Stimulated activated CD8-positive, alpha-beta memory T cell treated with anti-CD3 and anti-CD28 coated beads, Interleukin-2, amount 100 ng/mL, for 1 hour (primary cell): ENCODE measurements at places on chromosomes 12 and 14.

DNA sequence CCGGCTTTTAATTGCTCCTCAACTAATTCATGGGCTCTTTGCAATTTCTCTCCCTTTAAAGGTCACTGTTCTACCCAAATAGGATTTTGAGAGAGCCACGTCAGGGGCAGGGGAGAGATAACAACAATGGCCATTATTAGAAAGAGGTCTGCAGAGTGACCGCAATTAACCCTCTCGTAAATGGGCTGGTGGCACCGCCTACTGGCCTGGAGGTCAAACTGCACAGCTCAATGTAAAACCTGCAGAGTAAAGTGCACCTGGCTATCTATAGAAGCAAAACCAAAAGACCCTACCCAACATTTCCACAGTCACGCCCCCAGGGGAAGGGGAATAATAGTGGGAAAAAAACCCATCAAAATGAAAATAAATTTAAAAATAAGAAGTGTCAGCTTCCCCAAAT is 21.6 kb upstream of the CLEC4E start:
- DNase-seq: no peak

GRCh38 chr12:100823963-100824362 is 29.4 kb downstream of the ANO4 start:
- DNase-seq: no peak

- no peak for DNase-seq
These were observed 21.0 kb downstream of the PTPN11 start for GRCh38 chr12:112439769-112440168.

DNA sequence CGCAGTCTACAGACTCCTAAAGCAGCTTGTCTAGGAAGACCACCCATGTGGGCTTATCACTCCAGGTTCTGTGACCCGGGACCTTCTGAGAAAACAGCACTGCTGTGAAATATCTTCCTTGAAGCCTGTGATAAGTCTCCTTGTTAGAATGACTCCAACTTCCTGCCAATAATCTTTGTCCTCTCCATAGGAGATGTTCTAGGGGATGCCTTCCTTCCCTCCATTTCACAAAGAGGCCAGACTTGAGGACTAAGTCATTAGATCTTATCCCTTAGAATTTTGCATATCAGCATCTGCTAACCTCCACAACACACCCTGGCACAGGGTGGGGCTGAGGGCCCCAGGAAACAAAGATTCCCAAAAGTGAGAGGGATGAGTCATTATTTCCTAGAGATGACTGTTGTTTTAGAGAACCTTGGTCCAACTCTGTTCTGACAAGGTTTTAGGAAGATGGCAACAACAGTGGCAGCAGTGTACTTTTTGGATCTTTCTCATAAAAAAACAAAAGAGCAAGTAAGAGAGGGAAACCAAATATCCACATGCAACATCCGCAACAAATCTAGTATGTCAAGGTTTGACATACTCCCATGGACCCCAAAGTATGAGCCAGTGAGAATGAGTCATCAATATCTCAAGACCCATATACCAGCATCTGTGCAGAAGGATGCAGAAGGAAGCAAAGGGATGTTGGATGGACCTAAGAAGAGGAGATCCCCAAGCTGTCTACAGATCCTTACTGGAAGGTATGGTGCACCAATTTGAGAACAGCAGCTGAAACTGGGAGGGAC is 6.0 kb downstream of the LTB4R start:
- DNase-seq: no peak

DNA sequence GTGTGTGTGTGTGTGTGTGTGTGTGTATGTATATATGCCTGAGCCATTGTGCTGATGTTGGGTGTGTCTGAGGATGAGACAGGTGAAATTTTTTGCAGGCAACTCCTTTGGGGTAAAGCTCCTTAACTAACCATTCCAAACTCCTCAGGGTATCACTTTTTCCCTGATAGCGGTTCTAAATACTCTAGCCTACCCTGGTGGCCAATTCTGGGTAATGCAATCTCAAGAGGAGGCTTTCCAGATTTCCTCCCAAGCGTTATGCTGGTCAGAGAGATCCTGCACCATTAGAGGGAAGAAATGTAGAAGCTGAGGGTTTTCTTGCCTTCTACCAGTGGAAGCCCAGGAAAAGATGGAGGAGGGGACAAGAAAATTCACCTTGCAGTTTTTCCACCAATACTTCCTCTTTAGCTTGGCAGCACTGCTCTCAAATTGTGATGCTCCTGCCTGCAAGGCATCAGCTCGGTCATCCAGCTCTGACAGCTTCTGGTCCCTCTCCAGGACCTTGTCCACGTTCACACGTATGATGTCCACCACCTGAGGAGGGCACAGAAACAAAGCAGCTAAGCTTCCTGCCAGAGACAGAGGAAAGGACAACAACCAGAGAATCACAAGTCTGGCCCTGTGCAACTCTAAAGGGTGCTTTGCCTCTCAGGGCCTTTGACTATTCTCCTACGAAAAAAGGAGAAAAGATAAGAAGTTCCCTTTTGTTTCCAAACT is 4.9 kb downstream of the VAMP1 start:
- DNase-seq: no peak
